ENCODE measurements at places on chromosomes 12 and 14. TPM values are rescaled to one million over a fixed set of nuclear protein-coding genes. Genes with fewer than 3 reads are reported as not detected.
A peak's percentile ranks its signal among the peaks of the same experiment; 100 is the strongest.

- DNase-seq, result peak; percentile 66
These were observed at the start of gene CIDEB for GRCh38 chr14:24307575-24308341. TSS of gene CIDEB (minus strand) at chr14:24307977. CDS start at chr14:24307858, 119 bp downstream.

The MOK gene
- total RNA-seq, result 29.7 TPM

The AKAP6 gene
- 23.1 TPM for total RNA-seq

The P2RX7 gene
- 0.14 TPM for total RNA-seq

DNA sequence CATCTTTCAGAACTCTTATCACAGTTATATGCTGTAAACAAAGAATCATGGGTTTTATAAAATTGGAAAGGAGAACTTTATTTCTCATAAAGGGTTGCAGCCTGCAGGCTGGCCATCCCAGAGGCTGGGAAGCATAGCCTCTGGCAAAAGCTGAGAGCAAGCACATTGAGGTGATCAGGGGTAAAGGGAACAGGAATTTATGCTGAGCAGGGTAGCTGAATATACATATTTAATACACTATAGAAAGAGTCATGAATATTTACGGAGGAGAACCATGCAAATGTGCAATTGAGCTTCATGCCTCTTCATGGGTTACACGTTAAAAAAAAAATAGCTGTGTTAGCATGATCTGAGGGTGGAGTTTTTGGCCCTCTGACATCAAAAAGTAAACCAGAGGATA, 653.3 kb downstream of the NRXN3 start:
- no peak for DNase-seq

DNA sequence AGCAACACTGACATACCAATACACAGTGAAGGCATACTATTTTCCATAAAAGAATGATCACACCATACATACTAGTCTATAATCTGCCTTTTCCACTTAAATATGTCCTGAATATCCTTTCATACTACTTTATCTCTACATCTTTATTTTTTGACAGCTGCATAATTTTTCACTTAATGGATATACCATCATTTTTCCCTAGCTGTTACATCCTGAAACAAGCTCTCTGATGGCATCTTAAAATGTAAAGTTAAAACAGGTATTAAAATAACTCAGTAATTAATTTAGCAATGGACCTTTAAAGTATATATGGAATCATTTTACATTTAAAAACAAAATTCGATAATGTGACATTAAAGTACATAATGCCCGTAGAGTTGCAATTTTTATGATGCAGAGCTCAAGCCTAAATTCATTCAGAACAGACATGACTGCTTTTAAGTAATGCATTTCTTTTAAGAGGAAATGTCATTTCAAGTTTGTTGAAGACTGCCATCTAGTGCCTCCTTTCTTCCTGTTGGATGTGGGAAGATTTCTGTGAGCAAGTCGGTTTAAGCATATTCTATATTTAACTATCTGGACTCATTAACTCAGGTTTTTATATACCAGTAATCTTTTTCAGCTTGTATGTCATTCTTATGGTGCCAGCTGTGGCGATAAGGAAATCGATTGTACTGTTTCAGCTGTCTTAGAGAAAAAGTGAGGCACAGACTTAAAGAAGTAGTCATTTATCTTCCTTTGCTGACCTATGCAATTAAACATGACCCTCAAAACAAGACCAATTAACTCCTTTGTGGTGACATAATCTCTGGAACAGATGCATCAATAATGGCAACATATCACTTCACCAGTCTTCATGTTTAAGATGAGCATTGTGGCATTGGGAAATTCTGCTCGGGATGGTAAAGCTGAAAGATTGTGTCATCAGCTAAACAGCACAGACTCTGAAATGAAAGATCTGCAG, 20.3 kb downstream of the PRICKLE1 start:
- peak; percentile 71 for DNase-seq

GRCh38 chr12:10065241-10065640, 33.5 kb downstream of the CLEC1A start:
- DNase-seq, result no peak

The FITM1 gene
- total RNA-seq, result 136 TPM

DNA sequence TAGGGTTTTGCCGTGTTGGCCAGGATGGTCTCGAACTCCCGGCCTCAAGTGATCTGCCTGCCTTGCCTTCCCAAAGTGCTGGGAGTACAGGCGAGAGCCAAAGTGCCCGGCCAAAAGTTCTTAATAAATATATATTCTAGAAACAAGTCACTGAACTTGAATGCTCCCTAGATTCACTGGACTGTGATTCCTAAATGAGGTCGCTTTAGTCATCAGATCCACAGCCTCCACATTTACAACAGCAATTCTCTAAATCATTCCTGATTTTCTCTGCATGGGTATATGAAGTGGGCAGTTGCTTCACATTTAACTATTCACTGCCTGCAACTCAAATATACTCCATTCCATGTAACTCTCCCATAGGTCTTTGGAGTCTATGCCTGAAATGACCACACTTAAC, 813.0 kb downstream of the GALC start:
- DNase-seq, result no peak

The C1QL4 gene
- total RNA-seq, result not detected

The HHIPL1 gene
- total RNA-seq, result 0.14 TPM

DNA sequence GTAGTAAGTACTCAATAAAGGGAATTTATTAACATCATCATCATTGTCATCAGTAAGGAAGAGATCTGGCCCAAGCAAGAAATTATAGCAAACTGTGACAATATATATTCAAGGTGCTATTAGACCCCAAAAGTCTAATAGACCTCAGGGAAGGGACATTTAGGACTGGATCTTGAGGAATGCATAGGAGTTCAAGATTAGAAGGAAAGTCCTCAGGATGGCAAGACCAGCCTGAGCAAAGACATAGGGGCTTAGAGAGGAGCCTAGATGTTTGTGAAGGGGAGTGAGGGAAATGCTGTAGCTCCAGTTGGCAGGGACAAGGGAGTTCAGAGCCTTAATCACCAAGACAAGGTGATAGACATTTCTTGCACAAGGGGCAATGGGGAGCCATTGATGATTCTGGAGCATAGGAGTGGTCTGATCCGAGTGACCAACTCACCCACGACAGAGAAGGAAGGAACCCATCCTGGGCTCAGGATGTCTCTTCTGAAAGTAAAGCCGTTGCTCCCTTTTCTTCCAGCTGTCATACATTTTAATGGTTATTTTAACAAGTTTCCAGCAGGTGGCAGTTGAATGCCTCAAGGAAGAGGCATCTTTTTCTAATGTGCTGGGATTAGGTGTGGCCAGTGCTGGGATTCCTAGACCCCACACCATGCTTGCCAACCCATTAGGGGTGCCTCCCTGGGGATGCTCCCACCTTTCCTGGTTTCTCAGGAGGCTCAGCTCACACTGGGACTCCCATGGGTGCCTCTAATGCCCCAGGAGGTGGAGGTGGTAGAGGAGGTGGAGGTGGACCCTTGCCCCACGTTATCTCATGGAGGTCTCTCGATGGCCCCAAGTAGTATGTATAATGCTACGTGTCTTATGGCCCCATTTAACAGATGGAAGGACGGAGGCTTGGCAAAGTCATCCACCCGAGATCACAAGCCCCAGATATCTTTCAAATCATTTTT, 37.8 kb downstream of the PHETA1 start:
- DNase-seq, result peak; percentile 56

- DNase-seq, result no peak
These were observed 18.6 kb downstream of the TSPAN8 start for GRCh38 chr12:71139153-71139735.

GRCh38 chr12:64666054-64666914, 56.0 kb downstream of the RASSF3 start:
- no peak for DNase-seq

The TMEM132C gene
- total RNA-seq, result 1.8 TPM

DNA sequence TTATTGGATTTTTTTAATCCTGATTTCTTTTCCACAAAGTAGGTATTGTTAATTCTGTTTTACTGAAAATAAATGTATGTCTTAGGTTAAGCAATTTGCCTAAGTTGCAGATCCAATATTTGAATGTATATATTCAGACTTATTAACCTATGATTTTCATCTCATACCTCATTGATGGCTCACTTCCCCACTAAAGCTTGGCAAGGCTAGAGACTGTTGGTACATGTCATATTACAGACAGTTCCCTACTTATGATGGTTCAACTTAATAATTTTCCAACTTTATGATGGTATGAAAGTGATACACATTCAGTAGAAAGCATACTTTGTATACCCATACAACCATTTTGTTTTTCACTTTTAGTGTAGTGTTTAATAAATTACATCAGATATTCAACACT, 33.2 kb upstream of the KCNH3 start:
- DNase-seq, result no peak

The CCDC196 gene
- not detected for total RNA-seq

- no peak for DNase-seq
These were observed 1.1 kb downstream of the SYNJ2BP start for GRCh38 chr14:70415788-70416187.

DNA sequence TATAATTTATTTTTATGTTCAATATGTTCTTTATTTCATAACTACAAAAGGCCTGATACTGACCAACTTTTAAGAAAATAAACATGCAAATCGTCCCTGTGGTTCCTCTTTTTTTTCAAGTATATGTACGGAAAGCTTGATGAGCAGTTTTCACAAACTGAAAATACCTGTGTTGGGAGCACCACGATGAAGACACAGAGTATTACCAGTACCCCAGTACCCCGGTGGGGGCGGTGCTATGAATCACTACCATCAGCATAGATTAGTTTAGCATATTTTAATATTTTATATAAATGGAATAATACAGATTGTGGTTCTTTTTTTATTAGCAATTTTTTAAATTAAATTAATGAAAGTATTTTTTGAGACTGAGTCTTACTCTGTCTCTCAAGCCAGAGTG, 7.0 kb downstream of the B4GALNT3 start:
- DNase-seq, result no peak

DNA sequence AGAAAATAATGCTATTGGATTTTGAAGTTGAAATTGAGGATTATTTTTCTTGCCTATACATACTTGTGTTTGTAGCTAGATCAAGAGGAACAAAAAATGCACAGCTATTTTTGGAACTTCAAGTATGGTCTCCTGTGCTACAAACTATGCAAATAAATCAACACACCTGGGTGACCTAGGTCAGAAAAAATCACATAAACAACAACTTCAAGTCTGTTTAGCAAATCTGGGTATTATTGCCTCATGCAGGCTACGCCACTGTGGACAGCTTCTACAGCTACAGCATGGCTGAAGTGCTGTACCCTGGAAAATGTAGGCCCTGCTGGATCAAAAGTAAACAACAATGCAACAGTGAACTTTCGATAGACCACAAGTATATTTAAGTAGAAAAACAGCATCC, 87.5 kb downstream of the SLC6A15 start:
- no peak for DNase-seq

DNA sequence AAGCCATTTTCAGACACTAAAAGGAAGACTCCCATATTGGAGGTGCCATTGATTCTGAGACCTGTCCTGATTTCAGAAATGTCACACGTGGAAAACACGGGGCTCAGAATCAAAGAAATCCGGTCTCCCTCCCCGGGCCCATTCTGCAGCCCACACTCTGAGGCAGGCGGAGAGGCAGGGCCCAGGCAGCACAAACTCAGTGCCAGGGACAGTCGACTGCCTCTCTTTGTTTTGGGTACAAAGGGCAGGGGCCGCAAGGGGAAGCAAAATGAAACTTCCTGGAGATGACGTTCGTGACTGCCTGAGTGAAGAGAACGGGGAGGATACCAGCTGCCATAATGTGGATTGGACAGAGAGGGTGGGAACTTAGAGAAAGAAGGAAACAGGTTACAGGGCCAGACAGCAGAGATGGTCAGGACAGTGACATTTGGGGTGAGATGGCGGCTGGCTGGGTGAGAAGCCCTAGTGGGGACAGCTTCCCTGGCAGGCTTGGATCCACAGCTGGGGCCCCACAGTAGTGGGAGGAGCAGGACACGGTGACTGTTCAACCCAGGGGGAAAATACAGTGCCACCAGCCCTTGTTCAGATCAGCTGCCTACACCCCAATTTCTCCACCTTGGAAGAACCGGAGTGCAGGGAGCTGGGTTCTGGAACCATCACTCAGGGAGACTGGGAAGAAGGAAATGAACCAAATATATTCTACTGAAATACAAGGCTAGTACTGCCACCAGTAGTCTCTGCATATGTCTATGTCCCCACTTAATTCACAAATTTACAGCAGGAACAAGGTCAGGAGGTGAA, 8.1 kb downstream of the GAPDH start:
- no peak for DNase-seq

DNA sequence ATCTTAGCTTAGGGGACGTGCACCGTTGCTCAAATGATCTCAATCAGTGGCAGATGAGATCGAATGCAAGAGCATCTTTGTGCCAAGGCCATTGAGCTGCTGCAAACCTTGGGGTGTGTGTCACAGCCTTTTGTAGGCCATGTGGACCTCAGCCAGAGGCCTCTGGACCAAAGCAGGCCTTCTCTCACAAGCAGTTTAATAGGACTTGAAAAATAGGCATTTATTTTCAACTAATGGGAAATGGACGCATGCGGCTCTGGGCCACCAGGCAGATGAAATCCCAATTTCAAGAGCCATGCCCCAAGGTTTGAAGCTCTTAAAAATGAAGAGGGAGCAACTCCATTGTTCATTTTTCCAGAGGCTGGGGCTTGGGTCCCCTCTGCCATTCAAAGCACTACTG, 87.3 kb downstream of the TTC7B start:
- DNase-seq, result no peak

The KRT73 gene
- total RNA-seq, result not detected

DNA sequence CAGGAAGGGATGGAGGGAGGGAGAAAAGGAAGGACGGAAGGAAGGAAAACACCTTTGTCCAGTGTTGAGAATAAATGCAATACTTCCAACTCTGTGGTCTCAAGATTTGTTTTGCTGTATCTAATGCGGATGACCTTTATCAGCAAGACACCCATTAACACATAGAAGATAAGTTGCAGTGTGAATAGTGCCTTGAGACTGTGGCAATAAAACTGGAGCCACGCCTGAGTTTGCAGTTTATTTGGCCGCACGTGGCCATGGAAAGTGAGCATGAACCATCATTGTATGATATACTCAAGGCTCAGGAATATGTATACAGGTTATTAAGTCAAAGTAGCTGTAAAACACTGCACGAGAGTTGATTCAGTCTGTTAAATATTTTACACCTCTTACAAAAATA, 113.6 kb upstream of the EEA1 start:
- DNase-seq, result no peak

- DNase-seq, result peak; percentile 26
These were observed 118.0 kb upstream of the NPAS3 start for GRCh38 chr14:32820682-32821081.

The GPR132 gene
- 2.0 TPM for total RNA-seq

The CCDC59 gene
- total RNA-seq, result 34.6 TPM

The ATF7IP gene
- total RNA-seq, result 100 TPM

GRCh38 chr14:64801800-64802199, 77.9 kb downstream of the SPTB start:
- DNase-seq, result peak; percentile 12

The MSI1 gene
- 22.5 TPM for total RNA-seq

The HCAR3 gene
- total RNA-seq, result not detected

The SLC25A21 gene
- 0.63 TPM for total RNA-seq

DNA sequence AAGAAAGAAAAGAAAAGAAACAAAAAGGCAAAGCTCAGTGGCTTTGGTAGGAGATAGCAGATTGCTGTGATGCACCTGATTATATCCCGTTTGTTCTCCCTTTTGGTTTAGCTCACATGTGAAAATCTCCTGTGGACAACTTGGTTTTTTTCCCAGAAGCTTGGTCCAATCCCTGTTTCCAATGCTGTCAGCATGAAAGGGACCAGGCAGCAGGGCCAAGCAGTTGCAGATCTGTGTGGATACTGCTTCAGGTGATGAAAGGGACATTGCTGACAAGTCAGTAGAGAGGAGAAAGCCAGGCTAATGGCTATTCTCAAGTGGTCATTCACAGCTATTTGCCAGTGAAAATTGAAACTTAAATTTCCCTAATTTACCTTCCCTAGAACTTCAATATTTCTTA, 18.8 kb upstream of the SLCO1A2 start:
- DNase-seq, result peak; percentile 75

- peak; percentile 1 for DNase-seq
These were observed 67.6 kb downstream of the POLR3B start for GRCh38 chr12:106425061-106425702.

All from cardiac muscle cell (in vitro differentiated cells and primary cell).